ENCODE measurements at places on chromosomes 16 and 17.

- DNase-seq: peak; percentile 30
These were observed 37.3 kb upstream of the MMD start for GRCh38 chr17:55458978-55459377.

DNA sequence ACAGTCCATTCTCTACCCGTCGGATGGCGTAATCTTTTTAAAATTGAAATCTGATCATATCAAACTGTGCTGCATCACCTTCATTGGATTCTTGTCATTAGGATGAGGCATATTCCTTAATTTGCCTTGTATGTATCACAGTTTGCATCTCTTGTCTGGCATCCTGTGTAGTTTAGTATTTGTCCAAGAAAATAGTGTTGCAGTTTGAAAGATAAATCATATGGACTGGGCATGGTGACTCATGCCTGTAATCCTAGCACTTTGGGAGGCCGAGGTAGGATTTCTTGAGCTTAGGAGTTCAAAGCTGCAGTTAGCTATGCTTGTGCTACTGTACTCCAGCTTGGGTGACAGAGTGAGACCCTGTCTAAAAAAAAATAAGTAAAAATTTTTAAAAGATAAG, 5.8 kb upstream of the RSL1D1 start:
- no peak for DNase-seq

GRCh38 chr17:34371405-34372100, 8.5 kb upstream of the CCL1 start:
- DNase-seq: no peak

DNA sequence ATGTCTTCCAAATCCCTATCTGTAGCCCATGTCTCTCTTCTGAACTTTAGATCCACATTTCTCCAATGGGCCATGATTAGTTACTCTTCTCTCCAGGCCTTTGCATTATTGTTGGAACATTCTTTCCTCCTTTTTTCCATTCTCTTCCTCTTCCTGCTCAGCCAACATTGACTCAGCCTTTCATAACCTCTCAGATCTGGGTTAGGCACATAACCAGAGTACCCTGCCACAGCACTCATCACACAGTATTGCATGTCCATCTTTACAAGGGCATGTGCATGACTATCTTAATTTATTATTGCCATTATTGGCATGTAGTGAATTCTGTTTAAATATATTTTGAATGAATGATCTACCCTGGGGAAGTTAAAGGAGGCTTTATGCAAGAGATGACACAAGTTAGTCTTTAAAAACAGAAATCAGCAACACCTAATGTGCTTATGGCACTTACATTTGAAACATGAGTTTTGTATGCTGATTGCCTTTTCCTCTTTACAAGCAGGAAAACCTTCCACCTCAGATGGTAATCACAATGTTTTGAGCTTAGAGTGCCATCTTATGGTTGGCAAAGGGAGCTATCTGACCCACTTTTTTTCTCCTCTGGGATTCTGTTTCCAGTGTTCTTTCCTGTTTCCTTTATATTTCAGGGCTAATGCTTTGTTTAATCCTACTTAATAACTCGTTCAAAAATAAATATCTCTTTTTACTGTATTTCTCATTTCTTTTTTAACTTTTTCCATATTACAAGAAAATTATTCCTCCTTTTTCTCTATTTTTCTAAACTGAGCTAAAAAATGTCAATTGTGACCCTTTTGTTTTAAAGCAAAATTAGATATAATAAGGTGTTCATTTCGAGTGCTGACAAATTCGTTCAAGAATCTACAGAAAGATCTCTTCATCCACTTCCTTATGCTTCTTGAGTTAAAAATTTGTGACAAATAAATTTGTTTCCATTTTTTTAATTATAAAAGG, 151.0 kb upstream of the RBL2 start:
- DNase-seq: no peak

DNA sequence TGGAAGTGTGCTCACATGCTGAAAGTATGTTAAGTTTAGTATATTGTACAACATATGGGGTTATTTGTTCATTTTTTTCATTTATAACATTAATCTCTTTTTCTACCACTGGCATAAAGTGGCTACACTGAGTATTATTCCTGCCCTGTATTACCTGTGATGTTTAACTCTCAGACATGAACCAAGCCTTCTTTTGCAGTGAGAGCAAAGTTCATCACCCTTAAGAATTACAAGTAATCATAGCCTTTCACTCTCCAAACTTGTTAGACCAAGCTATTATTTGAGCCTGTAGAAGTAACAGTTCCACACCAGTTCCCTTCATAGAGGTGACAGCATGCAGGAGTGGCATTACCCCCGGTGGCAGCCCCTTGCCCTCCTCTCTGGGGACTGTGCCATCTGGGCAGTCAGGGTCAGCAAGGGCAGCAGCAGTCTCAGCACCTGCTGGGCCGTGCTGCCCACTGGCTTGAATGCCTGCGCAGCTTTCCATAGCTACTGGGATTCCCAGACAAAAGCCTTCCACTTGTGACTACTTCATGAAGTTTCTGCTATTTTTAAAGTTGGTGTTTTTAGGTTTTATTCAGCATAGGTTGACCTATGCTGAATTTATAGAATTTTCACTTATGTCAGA, 71.3 kb downstream of the TMC6 start:
- no peak for DNase-seq

GRCh38 chr16:86354641-86355513, 155.4 kb upstream of the FOXF1 start:
- no peak for DNase-seq

- no peak for DNase-seq
These were observed 56.9 kb downstream of the MSI2 start for GRCh38 chr17:57313097-57313835.

DNA sequence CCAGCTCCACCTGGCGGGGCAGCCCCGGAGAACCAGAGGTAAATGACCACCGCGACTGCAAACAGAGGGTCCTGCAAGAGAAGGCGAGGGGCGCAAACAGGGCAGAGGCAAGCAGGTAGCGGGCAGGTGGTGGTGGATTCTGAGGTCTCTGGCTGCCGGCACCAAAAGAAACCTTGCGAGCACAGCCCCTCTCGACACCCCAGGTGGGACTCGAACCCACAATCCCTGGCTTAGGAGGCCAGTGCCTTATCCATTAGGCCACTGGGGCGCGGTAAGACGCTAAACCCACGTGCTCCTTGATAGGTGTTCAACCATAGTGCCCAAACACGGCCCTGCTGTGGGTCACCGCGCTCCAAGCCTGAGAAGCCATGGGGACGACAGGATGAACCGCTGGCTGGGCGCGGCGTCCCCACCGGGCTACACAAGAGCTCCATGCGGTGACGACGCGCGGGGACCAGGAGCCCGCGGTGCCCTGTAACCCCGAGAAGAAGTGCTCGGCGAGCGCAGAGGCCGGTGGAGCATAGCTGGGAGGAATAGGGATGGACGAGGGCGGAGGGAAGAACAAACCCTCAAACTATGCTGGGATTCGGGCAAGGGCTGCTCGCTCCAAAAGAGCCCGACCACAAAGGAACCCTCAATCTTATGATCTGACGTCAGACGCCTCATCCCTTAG, 12.4 kb downstream of the ATP5PD start:
- DNase-seq: peak; percentile 94

- no peak for DNase-seq
These were observed 1.9 kb downstream of the SLC39A11 start for GRCh38 chr17:73090396-73091202.

- no peak for DNase-seq
These were observed 29.7 kb upstream of the NUDT7 start for GRCh38 chr16:77692612-77693011.

- DNase-seq: no peak
These were observed 56.2 kb downstream of the HSD17B2 start for GRCh38 chr16:82091241-82091640.

DNA sequence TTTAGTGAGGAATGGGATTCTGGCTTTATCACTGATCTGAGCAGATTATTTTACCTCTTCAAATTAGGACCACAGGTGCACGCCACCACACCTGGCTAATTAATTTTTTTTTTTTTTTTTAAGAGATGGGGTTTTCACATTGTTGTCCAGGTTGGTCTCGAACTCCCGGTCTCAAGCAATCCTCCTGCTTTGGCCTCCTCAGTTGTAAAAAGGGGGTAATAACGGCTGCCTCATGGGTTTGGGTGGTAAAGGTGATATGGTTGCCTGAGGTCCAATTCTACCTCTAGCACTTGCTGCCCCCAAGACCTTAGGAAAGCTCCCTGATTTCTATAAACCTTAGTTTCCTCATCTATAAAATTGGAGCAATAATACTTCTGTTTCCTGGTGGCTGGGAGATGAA, 130.7 kb upstream of the HS3ST2 start:
- DNase-seq: no peak

DNA sequence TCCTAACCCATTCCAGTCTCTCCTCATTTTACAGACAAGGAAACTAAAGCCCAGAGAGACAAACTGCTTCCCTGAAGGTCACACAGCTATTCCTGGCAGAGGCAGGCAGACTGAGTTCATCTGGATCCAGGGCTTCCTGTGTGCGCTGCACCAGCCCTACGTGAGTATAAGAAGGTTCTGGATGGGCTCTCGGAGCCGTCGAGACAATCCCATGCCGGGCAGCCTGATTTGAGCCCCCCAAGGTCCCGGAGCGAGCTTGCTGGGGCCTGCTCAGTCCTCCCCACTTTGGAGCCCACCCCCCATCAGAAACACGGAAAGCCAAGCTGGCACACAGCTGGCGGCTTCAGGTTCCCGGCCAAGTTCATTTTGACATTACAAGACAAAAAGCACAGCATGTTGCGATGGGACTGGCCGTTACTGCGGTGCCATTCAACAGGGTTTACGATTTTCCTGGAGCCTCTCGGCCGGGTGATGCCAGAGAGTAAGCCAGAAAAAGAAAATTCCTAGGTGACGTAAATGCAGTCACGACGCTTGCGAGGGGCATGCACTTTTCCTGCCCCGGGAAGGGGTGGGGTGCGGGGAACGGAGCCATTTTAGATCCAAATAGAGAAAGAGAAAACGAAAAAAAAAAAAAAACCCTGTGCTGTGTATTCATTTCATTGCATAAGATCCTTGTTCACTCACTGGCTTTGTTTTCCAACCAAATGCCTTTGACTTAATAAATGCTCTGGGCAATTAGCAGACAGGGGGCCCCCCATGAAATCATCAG, 167.1 kb upstream of the FOXF1 start:
- DNase-seq: no peak

DNA sequence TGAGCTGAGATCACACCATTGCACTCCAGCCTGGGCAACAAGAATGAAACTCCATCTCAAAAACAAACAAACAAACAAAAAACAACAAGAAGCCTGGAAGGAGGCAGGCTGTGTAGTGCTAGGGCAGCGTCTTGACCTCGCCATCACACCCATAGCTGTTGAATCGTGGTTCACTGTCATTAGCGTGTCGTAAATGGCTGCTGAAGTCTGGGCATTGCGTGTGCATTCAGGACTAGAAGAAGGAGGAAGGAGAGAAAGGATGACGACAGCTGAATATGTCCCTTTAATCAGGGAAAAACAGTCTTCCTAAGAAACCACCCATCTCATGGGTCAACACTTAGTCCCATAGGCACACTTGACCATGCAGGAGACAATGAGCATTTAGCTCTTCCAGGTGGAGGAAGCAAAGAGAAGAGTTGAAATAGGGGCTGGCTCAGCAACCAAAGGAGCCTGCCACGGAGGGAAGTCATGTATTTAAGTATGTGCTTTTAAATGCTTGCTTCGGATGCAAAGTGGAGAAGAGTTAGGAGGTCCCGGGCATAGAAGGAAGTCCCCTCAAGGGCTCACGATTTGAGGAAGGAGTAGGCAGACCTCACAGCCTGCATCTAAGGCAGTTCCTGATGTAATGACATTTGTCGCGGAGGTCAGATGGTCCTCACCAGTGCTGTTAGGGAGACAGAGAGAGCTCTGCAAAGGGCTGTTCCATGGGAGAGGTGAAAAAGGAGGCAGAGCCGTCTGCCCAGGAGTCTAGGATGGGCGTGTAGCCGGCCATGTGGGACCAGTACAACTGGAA, 8.8 kb downstream of the PRSS22 start:
- no peak for DNase-seq

DNA sequence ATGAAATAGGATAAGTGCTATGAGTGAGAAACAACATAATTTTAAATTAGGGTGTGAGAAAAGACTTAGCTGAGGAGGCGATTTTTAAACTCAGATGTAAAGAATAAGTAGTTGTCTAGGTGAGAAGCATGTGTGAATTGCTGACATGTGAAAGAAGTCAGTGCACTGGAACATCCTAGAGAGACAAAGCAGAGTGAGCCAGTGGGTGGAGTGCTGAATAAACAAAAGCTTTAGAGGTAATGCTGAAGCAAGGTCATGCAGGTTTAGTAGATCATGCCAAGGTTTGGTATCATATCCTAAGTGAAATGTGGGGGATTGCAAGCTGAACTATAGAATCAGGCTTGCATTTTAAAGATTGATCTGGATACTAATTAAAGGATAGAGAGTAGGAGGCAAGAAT, 89.4 kb downstream of the KIF2B start:
- no peak for DNase-seq

- no peak for DNase-seq
These were observed 12.5 kb upstream of the DRC7 start for GRCh38 chr16:57681950-57682728.

DNA sequence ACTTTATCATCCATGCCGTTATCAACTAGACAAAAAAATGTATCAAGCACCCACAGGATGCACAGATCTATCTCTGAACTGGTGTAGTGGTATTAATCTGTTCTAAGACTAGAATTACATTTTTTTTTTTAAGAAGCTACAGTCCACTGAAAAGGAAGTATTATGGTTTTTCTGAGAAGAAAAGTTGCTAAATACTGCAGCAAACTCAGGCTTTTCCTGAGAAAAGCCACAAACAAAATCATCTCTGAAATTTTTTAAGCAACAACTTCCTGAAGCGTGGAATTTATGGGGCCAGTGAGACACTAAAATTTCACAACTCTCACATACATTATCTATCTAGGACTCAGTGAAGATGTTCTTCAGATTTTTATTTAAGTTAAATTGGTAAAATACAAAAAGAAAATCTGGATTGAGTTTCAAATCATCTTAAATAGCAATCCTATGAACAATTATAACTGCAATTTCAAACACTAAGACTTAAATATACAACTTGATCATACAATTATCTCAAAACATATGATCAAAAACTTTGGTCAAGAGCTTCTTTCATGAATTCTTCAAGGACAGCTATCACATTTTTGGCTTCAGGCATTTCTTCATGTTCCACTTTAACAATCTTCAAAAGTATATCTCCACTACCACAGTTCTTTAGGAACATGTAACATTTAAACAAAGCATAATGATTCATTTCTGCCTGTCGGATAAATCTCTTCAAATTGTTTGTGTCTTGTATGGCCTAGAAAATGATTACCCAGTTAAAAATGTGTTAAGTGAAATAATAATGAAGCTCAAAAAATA, 10.5 kb downstream of the C17orf75 start:
- DNase-seq: no peak

GRCh38 chr16:4081047-4081446, 35.2 kb downstream of the ADCY9 start:
- DNase-seq: no peak

DNA sequence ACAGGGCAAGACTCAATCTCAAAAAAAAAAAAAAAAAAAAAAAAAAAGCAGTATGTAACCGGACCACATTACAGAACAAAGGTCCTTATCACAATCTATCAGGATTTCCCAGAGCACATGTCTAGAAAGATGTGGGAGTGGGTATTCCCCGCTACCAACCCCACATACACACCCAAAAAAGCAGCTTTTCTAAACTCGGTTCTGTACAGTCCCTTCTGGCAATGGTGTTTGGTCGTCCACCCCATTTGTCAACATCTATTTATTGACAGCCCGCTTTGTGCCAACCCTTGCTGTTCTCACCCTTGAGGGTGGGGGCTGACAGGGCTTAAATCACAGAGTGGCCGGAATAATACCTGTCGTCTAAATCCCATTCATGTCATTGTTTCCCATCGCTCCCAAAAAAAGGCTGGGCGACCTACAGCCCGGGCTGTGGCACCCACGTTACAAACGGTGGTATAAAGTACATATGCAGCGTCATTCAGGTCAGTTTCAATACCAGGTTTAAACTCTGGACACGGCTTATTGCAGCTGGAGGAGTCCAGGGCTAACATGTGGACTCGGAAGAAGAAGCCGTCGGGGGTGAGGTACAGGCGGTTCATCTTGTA, 3.6 kb downstream of the C17orf58 start:
- no peak for DNase-seq
